ENCODE measurements at places on chromosomes 6 and 20.
A peak's percentile ranks its signal among the peaks of the same experiment; 100 is the strongest.

- DNase-seq: no peak
Measured at GRCh38 chr20:32477594-32478512, 107.3 kb downstream of the NOL4L start.

DNA sequence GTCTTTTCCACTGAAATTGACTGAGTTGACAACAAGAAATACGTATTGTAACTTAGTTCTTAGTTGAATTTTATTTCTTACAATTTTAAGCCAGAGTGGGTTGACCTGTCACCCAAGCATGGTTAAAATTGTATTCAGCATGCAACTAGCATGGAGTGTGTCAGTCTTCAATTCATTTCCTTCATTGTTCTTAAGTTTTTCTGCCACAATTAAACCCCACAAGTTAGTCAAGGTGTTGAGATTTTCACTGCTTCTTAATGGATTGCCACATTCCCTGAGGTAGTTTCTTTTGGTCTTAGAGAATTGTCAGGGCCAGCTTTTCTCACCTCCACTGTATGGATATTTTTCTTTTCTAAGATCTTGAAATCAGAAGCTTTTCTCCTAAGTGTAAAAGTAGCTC is 2.1 kb downstream of the PTPN1 start:
- no peak for DNase-seq

- DNase-seq: no peak
Measured at GRCh38 chr6:159037756-159038290, 7.0 kb downstream of the TAGAP start.

- no peak for DNase-seq
Measured at GRCh38 chr20:25503936-25504335, 81.4 kb downstream of the NINL start.

GRCh38 chr20:58402305-58402704 is 13.3 kb downstream of the VAPB start:
- DNase-seq: no peak

GRCh38 chr6:134406311-134406710 is 88.4 kb upstream of the SGK1 start:
- no peak for DNase-seq

DNA sequence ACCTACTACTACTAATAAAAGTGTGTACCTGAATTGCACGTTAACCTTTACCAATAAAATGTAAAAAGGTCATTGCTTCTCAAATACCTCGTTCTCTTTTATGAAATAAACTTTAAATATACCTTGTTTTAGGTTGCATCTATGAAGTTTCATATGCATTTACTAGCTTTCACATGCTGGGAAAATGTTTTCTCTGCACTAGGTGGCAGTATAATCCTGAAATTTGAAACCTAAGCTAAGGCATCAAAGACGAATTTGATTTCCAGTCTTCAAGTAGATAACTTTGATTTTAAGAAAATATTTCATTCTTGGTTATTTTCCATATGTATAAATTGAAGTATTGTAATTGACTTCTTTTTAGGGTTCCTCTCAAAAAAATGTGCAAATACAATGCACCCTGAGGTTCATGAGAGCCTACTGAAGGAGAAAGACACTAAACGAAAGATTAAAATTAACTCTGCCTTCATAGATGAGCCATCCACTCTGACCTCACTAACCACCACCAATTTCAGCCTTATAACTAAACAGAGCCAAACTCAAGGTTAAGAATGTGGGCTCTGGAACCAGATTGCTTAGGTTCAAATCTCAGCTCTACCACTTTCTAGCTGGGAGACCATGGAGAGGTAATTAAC is 7.3 kb upstream of the COL9A1 start:
- DNase-seq: peak; percentile 41

- DNase-seq: peak; percentile 25
Measured at GRCh38 chr6:147037881-147038280, 166.3 kb upstream of the STXBP5 start.

GRCh38 chr20:7897781-7898364 is 42.4 kb downstream of the HAO1 start:
- peak; percentile 77 for DNase-seq

DNA sequence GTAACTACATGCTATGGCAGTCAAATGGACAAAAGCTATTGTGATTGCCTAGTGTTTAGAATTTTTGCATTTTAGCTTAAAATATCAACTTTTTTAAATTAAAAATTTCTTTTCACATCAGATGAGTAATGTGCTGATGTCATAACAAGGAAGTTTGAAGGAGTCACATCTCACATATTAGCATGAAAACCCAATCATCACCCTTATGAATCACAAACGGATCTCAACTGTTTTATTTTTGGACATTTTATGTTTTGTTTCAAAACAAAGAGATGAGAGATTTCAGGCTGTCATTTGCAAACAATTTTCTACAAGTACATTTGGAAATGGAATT is 53.6 kb upstream of the TRERF1 start:
- peak; percentile 71 for DNase-seq
